Activated T-cell treated with anti-CD3 and anti-CD28 coated beads, Interleukin-2, amount 50 U/mL, for 72 hours (primary cell): ENCODE measurements at places on chromosomes 1 and 21.
A peak's percentile ranks its signal among the peaks of the same experiment; 100 is the strongest.

- DNase-seq: no peak
- no peak overlapping the region for H3K27ac ChIP-seq
- H3K4me3 ChIP-seq: no peak overlapping the region
- H3K27me3 ChIP-seq: no peaks in the 10 kb centered on the region
Measured at GRCh38 chr1:73611681-73612080, 586.3 kb downstream of the LRRIQ3 start.

DNA sequence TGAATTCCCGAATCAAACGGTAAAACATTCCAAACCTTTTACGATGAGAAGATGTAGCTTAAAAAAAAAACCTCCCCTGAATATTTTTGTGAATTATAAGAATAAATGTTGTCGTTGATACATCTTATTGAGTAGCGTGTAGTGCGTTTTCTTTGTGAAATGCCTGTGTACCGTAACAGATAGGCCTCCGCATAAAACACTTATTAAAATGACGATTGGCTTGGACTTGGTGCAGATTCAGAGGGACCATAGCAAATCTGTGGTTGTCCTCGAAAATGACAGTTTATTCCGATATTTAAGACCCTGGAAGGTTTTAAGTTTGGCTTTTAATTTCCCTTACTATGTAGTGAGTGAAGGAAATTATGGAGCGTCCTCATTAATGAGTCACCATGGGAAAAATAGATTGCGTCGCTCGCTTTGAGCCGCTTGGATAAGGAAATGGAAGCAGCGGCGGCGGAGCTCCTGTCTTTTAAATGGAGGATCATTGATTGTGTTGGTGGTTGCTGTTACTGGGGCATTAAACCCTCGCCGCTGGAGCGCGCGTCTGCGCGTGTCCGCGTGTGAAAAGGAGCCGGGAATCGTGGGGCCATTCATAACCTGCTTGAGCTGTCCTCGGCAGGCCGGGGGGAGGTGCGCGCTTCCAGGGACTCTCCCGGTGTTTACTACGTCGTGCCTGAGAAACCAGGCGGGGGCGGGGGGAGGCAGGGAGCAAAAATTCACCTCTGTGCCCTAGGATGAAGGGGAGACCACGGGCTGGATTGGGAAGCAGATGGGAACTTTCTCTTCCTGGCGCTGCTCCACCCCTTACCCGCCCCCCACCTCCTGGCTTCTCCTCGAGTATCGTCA lies 1.6 kb downstream of the SPEN start:
- DNase-seq: peak; percentile 65
- no peaks in the 10 kb centered on the region for H3K27me3 ChIP-seq
- H3K4me1 ChIP-seq: peaks cover 65% of the 10 kb centered on the region
- peak overlapping the region; percentile 99 for H3K4me3 ChIP-seq
- peaks cover 4% of the 10 kb centered on the region for H3K36me3 ChIP-seq

DNA sequence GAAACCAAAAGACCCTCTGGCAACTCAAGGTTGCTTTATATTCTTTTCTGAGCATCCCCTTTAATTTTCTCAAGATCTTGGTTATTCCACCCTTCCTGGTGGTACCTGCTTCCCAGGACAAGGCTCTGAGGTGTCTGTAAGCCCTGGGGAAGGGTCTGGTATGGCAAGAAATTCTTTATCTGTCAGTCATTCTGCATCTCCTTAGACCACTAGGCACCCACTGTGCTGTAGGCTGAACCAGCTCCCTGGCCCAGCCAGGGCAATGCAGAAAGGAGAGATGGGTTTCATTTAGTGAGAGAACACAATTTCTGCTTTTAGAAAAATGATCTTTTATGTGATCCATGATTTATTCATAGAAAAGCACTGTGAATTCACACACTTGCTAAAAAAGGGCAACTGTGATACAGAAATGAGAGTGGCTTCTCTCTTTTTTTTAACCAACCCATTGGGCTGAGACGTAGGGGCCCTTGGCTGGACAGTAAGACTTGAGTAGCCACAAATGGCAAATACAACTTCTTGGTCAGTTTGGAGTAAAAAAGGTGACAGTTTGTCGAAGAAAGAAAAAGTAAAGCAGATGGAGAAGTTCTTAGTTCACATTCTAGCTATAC lies 4.1 kb downstream of the UROD start:
- no peak overlapping the region for H3K27ac ChIP-seq
- DNase-seq: no peak
- H3K36me3 ChIP-seq: no peaks in the 10 kb centered on the region
- no peak overlapping the region for H3K4me3 ChIP-seq
- H3K27me3 ChIP-seq: no peaks in the 10 kb centered on the region

- DNase-seq: no peak
- H3K36me3 ChIP-seq: no peaks in the 10 kb centered on the region
- H3K27ac ChIP-seq: no peak overlapping the region
- H3K27me3 ChIP-seq: no peaks in the 10 kb centered on the region
- no peak overlapping the region for H3K4me3 ChIP-seq
Measured at GRCh38 chr1:228284521-228284920, 76.7 kb downstream of the OBSCN start.

GRCh38 chr1:41822866-41823265 lies 95.9 kb downstream of the HIVEP3 start:
- H3K4me3 ChIP-seq: no peak overlapping the region
- H3K4me1 ChIP-seq: peaks cover 15% of the 10 kb centered on the region
- no peaks in the 10 kb centered on the region for H3K27me3 ChIP-seq

GRCh38 chr1:183674339-183674738 lies 21.2 kb upstream of the APOBEC4 start:
- no peak overlapping the region for H3K4me3 ChIP-seq
- no peak overlapping the region for H3K27ac ChIP-seq

DNA sequence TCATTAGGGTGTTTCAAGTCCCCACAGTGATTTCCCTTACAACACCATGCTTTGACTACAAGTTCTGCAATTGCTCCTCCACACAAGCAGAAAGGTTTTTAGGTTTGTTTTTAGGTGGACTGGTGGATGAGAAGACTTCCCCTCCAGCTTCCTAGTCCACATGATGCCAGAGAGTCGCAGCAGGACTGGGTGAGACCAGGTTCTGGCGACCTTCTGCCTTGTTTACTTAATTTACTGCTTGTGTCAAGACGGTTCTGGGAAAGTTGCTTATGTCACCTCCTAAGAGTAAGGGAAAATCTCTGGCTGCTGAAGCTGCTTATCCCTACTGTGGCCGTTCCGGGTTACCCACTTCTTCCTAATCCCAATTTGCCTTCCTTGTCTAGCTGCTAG lies 76.4 kb downstream of the GLUL start:
- no peaks in the 10 kb centered on the region for H3K4me1 ChIP-seq
- peaks cover 14% of the 10 kb centered on the region for H3K27me3 ChIP-seq
- H3K36me3 ChIP-seq: no peaks in the 10 kb centered on the region
- no peak overlapping the region for H3K4me3 ChIP-seq

- peaks cover 68% of the 10 kb centered on the region for H3K36me3 ChIP-seq
- peaks cover 87% of the 10 kb centered on the region for H3K4me1 ChIP-seq
- H3K27ac ChIP-seq: peak overlapping the region; percentile 98
- peak overlapping the region; percentile 85 for H3K4me3 ChIP-seq
- no peaks in the 10 kb centered on the region for H3K27me3 ChIP-seq
- peak; percentile 77 for DNase-seq
Measured at GRCh38 chr1:92476071-92476631, 10.6 kb downstream of the GFI1 start.

DNA sequence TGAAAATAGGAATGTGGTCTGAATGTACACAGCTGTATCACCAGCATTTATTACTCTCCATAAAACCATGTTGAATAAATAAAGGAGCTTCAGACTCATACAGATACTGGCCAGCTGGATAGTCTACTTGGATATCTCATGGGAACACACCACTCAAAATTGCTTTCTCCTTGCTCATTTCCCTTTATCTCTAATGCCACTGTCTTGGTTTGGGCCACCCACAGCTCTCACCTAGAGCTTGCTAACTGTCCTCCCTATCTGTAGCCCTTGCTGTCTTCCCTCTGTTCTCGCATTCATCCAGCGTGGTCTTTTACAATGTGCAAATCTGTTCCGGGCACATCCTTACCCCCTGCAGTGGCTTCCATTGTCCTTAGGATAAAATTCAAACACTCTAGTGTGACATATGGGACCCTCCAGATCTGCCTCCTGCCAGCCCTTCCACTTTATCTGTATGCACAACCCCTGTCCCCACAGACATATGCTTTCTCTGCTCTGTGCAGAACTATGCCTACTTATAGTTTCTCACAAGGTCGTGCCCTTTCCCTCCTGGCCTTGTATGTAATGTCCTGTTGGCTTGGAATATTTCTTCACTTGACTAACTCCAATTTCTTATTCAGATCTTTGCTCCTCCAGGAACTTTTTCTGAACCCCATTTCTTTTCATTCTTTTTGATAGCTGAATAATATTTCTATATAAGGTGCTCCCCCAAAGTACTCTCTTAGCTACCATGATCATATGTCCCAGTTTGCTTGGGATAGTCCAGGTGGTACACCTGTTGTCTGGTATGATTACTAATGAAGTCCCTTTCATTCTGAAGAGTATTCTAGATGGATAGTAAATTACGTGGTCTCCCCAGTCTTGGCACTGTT lies 2.9 kb downstream of the FLVCR1 start:
- no peaks in the 10 kb centered on the region for H3K36me3 ChIP-seq
- no peaks in the 10 kb centered on the region for H3K27me3 ChIP-seq
- H3K4me1 ChIP-seq: peaks cover 34% of the 10 kb centered on the region
- no peak overlapping the region for H3K27ac ChIP-seq

GRCh38 chr1:178055779-178056471 lies 38.0 kb upstream of the RASAL2 start:
- H3K36me3 ChIP-seq: no peaks in the 10 kb centered on the region
- DNase-seq: no peak
- no peaks in the 10 kb centered on the region for H3K4me1 ChIP-seq
- peaks cover 8% of the 10 kb centered on the region for H3K27me3 ChIP-seq
- H3K4me3 ChIP-seq: no peak overlapping the region

- no peak for DNase-seq
- H3K4me3 ChIP-seq: no peak overlapping the region
- no peak overlapping the region for H3K27ac ChIP-seq
- H3K27me3 ChIP-seq: peaks cover 6% of the 10 kb centered on the region
- H3K4me1 ChIP-seq: no peaks in the 10 kb centered on the region
Measured at GRCh38 chr1:165063181-165063965, 293.1 kb downstream of the LMX1A start.

DNA sequence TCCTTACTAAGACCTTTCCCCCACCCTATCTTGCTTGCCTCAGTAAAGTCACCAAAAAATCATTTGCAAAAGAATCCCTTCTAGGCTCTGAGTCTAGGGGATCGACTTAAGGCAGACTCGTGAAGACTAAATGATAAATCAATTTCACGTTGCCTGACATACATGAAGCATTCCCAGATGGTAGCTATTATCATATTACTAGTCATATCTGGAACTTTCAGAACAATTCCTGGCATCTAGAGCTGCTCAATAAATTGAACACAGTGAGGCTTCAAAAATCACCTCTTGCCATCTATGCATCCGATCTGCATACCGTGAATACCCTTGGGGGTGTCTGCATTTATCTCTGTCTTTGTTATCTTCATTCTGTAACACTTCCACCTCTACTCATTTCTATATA lies 49.6 kb upstream of the DAB1 start:
- no peak for DNase-seq
- H3K4me3 ChIP-seq: no peak overlapping the region
- H3K27ac ChIP-seq: no peak overlapping the region

DNA sequence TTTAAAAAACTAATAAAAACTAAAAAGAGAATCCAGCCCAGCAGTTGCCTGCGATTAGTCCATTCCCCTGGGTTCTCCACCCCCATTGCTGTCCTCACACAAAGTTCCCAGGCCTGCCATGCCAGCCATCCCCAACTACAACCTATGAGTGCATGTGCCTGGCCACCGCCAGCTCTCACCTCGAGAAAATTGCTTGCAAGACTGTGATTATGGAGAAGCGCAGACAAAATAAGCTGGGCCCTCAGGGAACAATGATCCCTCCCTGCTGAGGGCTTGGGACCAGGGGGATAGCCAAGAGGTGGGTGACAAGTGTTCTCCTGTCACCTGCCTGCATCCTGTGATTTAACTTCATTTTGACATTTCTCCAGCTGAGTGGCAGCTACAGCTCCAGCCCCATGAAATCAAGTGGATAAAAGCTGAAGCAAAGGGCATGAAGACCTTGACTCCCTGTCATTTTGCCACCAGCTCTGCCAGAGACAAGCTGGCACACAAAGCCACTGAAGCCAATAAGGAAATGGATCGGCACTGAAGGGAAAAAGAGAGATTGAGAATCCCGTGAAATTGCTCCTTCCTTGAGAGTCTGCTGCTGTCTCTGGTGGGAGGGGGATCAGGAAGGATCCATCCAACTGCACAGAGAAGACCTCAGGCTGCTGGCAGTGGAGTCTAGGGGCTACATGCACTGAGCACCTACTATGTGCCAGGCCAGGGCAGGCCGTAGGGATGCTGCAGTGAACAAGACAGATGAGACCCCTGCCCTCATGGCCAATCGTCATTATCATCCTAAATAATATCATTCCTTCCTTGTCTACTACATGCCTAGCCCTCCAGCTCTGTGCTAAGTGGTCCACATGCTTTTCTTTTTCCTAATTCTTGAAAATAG lies 40.7 kb downstream of the MATN1 start:
- peaks cover 10% of the 10 kb centered on the region for H3K4me1 ChIP-seq
- no peak overlapping the region for H3K4me3 ChIP-seq
- no peak for DNase-seq
- H3K27ac ChIP-seq: no peak overlapping the region
- peaks cover 55% of the 10 kb centered on the region for H3K27me3 ChIP-seq

DNA sequence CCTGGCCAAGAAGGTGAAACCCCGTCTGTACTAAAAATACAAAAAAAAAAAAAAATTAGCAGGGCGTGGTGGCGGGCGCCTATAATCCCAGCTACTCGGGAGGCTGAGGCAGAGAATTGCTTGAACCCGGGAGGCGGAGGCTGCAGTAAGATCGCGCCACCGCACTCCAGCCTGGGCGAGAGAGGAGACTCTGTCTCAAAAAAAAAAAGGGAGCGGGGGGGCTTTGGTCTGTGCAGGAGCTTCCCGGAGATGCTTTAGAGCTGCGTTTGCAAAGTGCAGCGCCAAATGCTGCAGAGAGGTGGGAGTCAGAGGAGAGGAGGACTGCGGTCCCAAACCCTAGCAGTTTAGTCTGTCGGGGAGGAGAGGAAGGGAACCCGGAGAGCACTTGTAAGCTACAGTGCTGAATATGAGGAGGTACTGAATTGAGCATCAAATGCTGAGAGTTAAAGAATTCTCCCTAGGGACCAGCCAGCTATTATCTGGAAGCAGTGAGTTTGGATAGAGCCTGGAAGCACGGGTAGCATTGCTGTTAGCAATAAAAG lies 569 bp downstream of the FALEC start:
- peaks cover 20% of the 10 kb centered on the region for H3K4me1 ChIP-seq
- no peaks in the 10 kb centered on the region for H3K36me3 ChIP-seq
- peak overlapping the region; percentile 12 for H3K27ac ChIP-seq
- no peak for DNase-seq
- H3K27me3 ChIP-seq: no peaks in the 10 kb centered on the region

GRCh38 chr1:154999571-155000410 lies 2.8 kb upstream of the ZBTB7B start:
- DNase-seq: peak; percentile 84
- H3K27ac ChIP-seq: peak overlapping the region; percentile 71
- H3K4me3 ChIP-seq: peak overlapping the region; percentile 94
- peaks cover 37% of the 10 kb centered on the region for H3K4me1 ChIP-seq
- peaks cover 13% of the 10 kb centered on the region for H3K36me3 ChIP-seq

- peaks cover 17% of the 10 kb centered on the region for H3K27me3 ChIP-seq
- DNase-seq: no peak
- H3K27ac ChIP-seq: no peak overlapping the region
Measured at GRCh38 chr1:72288886-72289285, 6.5 kb upstream of the NEGR1 start.
